ENCODE measurements at places on chromosomes 16 and 17. TPM values are rescaled to one million over a fixed set of nuclear protein-coding genes. Genes with fewer than 3 reads are reported as not detected.

GRCh38 chr17:52148969-52149351 lies 9.6 kb downstream of the CA10 start:
- no peaks in the 10 kb centered on the region for H3K36me3 ChIP-seq
- no peaks in the 10 kb centered on the region for H3K27me3 ChIP-seq
- no peak for DNase-seq

GRCh38 chr16:68331879-68332410 lies 21.1 kb downstream of the PRMT7 start:
- H3K4me1 ChIP-seq: peaks cover 9% of the 10 kb centered on the region
- no peak overlapping the region for H3K27ac ChIP-seq
- no peak for DNase-seq
- H3K4me3 ChIP-seq: peak overlapping the region; percentile 18
- H3K36me3 ChIP-seq: peaks cover 29% of the 10 kb centered on the region
- no peaks in the 10 kb centered on the region for H3K27me3 ChIP-seq

GRCh38 chr17:49914664-49915063 lies 54.3 kb upstream of the DLX4 start:
- H3K27ac ChIP-seq: no peak overlapping the region
- no peak for DNase-seq
- peaks cover 73% of the 10 kb centered on the region for H3K27me3 ChIP-seq
- no peaks in the 10 kb centered on the region for H3K4me1 ChIP-seq

GRCh38 chr16:84086341-84086740 lies 30.4 kb downstream of the MBTPS1 start:
- H3K36me3 ChIP-seq: peaks cover 13% of the 10 kb centered on the region
- peaks cover 13% of the 10 kb centered on the region for H3K4me1 ChIP-seq
- no peak overlapping the region for H3K27ac ChIP-seq
- no peaks in the 10 kb centered on the region for H3K27me3 ChIP-seq
- no peak for DNase-seq

GRCh38 chr16:74431516-74431915 lies 10.2 kb upstream of the CLEC18B start:
- H3K36me3 ChIP-seq: no peaks in the 10 kb centered on the region
- H3K4me1 ChIP-seq: no peaks in the 10 kb centered on the region
- peaks cover 3% of the 10 kb centered on the region for H3K27me3 ChIP-seq
- DNase-seq: no peak
- H3K27ac ChIP-seq: no peak overlapping the region

DNA sequence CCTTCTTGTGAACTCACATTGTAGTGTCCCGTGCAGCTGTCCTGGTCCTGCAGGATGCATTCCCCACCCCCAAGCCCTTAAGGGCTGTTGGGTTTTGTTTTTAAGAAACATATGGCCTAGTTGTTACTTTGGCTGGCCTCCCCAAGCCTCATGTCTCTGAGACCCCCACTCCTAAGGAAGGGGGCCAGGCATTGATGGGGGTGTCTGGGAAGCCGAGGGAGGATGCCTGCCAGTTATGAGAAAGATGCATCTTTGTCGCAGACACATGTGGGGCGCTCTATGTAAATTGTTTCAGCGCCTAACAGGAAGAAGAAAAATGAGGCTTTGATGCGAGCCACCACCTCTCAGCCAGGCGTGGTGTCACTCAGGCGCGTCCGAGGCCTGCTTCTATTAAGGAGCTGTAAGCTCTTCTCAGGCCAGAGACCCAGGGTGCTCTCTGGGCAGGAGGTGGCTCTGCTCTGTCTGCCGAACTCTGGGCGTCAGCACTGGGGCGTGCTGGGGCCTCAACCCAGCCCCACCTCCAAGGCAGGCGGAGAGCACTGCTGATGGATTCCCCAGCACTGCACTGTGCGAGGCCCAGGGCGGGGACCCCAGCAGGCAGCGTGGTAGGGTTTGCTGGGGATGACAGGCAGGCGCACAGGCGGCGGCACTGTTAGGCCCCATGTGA lies 70.6 kb downstream of the SREBF1 start:
- peaks cover 15% of the 10 kb centered on the region for H3K4me1 ChIP-seq
- peaks cover 4% of the 10 kb centered on the region for H3K36me3 ChIP-seq
- no peaks in the 10 kb centered on the region for H3K27me3 ChIP-seq

GRCh38 chr16:5166486-5166885 lies 68.9 kb upstream of the EEF2KMT start:
- H3K36me3 ChIP-seq: no peaks in the 10 kb centered on the region
- no peak overlapping the region for H3K4me3 ChIP-seq

DNA sequence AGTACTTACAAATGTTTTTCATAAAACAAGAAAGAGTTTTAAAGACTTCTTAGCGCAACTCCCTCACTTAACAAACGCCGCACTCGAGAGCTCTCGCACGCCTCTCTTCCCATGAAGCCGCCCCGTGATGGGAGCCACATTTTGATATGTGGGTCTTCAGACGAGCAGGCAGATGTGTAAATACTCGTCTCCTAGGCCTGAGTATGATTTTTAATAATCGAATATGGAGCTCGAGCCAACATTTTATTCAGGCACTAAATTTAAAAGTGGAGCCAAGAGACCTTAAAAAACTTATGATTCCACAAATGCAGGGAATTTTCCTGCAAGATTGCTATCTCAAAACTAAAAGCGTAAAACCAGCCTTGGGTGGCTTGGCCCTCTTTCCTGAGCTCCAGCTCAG lies 55.4 kb downstream of the IRX6 start:
- no peaks in the 10 kb centered on the region for H3K4me1 ChIP-seq
- DNase-seq: no peak
- H3K4me3 ChIP-seq: no peak overlapping the region
- H3K27me3 ChIP-seq: peaks cover 6% of the 10 kb centered on the region
- H3K27ac ChIP-seq: no peak overlapping the region

DNA sequence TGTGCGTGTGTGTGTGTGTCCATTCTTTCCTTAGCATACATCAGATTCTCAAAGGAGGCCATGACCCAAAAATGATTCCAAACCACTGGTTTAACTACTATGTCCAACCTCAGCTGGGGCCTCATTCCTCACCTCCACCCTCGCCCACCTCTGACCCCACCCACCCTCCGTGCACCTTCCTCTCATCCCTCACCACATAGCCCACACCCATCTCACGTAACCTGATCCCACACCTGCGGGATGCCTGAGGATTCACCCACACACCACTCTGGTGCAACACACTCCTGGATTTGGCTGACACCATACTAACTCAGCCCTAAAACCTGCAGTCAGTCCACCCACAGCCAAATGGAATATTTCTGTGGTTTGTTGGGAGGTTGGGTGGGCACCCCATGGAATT lies 3.3 kb upstream of the CSNK2A2 start:
- H3K36me3 ChIP-seq: no peaks in the 10 kb centered on the region
- no peak overlapping the region for H3K4me3 ChIP-seq
- no peaks in the 10 kb centered on the region for H3K27me3 ChIP-seq
- H3K27ac ChIP-seq: no peak overlapping the region

DNA sequence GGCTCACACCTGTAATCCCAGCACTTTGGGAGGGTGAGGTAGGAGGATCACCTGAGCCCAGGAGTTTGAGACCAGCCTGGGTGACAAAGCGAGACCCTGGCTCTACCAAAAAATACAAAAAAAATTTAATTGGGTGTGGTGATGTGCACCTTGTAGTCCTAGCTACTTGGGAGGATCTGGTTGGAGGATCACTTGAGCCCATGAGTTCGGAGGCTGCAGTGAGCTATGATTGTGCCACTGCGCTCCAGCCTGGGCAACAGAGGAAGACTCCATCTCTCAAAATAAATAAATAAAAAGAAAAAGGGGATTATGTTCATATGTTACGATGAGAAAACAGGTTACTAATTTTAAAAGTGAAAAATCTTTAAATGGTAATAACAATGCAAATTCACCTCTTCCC lies 996 bp downstream of the MLKL start:
- peaks cover 35% of the 10 kb centered on the region for H3K4me1 ChIP-seq
- no peaks in the 10 kb centered on the region for H3K27me3 ChIP-seq
- peak overlapping the region; percentile 91 for H3K4me3 ChIP-seq
- no peak for DNase-seq

DNA sequence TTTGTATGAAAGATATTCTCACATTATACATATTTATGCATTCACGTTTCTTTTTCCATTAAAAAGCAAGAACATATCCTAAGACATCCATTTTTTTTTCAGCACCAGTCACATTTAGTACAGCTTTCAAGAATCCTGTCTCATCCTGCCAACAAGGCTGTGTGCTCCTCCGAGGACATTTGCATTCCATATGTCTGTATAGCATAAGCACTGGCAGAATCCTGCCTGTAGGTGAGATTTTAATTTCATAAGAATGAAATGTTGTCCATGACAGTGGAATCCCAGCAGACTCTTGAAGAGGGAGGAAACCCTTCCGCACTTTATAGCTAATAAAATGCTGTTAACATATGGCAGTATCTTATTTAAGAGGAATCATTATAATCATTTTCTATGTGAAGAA lies 2.9 kb upstream of the PMP22 start:
- no peak overlapping the region for H3K4me3 ChIP-seq
- no peaks in the 10 kb centered on the region for H3K4me1 ChIP-seq
- H3K27me3 ChIP-seq: peaks cover 30% of the 10 kb centered on the region
- H3K36me3 ChIP-seq: no peaks in the 10 kb centered on the region

DNA sequence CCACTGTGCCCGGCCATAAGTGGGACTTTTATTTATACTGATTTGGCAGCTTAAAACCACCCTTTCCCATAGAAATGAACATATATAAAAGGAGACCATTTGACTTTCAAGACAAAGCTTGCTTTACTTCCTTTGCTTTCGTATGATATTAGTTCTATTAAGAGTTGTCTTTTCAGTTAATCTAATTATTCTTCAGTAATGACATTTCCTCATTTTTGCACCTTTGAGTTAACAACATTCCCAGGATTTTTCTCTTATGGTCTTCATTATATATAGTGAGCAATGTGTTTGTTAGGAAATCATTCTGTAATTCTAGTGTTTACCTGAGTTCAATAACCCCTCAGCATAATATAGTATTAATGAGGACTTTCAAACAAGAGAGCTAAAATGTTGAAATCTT lies 173.8 kb downstream of the MAP2K6 start:
- no peaks in the 10 kb centered on the region for H3K4me1 ChIP-seq
- H3K27ac ChIP-seq: no peak overlapping the region
- no peak for DNase-seq

DNA sequence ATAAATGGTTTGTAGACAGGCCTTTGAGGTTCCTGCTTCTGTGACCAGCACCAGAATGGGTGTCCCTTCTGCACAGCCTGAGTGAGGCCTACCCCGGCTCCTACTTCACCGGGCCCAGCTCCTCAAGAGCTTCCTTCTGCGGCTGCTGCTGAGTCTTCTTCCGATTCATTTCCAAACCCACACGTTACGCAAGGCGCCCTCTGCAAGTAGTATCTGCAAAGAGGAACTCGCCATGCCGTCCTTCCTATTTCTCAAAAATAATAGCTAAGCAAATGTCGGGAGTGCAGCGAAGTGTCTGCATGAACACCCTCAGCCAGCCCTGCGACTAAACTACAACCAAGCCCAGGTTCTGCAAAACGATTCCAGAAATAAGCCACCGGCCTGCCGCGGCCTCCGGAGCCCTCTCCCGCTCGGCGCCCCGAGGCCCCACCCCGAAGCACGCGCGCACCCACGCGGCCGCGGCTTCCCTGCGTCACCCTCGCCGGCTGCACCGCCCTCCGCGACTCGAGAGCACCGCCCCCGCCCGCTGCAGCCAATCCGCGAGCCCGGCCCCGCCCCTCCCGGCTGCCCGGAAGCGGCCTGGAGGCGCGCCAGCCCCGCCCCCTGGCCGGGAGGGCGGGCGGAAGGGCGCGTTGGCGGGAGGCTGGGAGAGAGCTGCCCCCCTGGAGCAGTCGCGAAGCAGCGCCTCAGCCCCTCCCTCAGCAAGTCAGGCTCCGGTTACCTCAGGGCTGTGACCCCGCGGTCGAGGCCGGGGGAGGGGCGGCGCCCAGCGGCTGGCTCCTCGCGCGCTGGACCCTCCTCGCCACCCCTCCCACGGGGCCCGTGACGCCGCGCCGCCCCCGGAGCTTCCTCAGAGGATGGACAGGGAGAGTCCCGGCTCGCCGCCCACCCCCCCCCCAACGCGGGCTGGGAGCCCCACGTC lies 8.3 kb downstream of the MNT start:
- peak overlapping the region; percentile 60 for H3K4me3 ChIP-seq
- H3K27ac ChIP-seq: peak overlapping the region; percentile 99
- peak; percentile 93 for DNase-seq

DNA sequence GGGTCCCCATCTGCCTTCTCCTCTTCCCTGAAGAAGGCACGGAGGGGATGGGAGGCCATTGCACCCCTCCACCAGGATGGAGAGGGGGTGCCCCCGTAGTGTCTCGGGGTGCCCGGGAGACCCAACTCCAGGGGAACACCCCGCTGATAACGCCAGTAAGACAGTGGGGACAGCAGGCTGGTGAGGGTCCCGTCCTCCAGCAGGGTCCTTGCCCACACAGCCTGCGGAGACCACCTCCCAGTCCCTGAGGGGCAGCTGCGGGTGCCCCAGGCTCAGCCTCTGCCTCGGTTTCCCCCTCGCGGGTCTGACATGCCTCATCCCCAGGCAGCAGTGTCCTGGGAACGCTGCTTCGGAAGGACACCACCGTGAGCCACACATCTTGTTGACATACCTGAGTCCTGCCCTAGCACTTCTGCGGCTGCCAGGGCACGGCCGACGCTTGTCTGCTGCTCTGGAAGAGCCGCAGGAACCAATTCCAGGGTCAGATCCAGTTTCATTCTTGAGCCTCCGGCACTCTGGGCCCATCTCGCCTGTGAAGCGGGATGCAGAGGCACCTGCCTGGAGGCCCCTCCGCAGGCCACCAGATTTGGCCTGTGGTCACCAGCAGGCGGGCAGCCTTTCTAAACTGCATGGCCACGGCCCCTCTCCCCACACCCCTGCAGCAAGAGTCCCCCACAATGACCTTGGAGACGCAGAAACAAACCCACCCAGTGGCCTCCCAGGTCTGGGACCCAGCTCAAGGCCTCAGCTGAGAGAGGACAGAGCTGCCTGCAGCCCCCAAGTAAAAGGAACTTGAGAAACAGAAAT lies 39.9 kb upstream of the ZC3H18 start:
- H3K27ac ChIP-seq: no peak overlapping the region
- no peaks in the 10 kb centered on the region for H3K27me3 ChIP-seq
- H3K36me3 ChIP-seq: peaks cover 2% of the 10 kb centered on the region
- peaks cover 27% of the 10 kb centered on the region for H3K4me1 ChIP-seq

- no peaks in the 10 kb centered on the region for H3K4me1 ChIP-seq
- no peaks in the 10 kb centered on the region for H3K36me3 ChIP-seq
- no peaks in the 10 kb centered on the region for H3K27me3 ChIP-seq
- no peak for DNase-seq
- H3K27ac ChIP-seq: no peak overlapping the region
Observed at GRCh38 chr17:70107441-70107840, 32.4 kb downstream of the KCNJ16 start.

- peaks cover 24% of the 10 kb centered on the region for H3K4me1 ChIP-seq
- no peaks in the 10 kb centered on the region for H3K36me3 ChIP-seq
- H3K27me3 ChIP-seq: peaks cover 51% of the 10 kb centered on the region
- no peak for DNase-seq
- no peak overlapping the region for H3K27ac ChIP-seq
Observed at GRCh38 chr17:57876866-57877237, 27.0 kb upstream of the MRPS23 start.

GRCh38 chr17:39666231-39666600 lies 1.1 kb downstream of the TCAP start:
- peaks cover 2% of the 10 kb centered on the region for H3K4me1 ChIP-seq
- H3K36me3 ChIP-seq: peaks cover 5% of the 10 kb centered on the region
- H3K27me3 ChIP-seq: peaks cover 54% of the 10 kb centered on the region
- no peak overlapping the region for H3K27ac ChIP-seq

- no peaks in the 10 kb centered on the region for H3K36me3 ChIP-seq
- no peaks in the 10 kb centered on the region for H3K27me3 ChIP-seq
- H3K4me1 ChIP-seq: no peaks in the 10 kb centered on the region
- no peak for DNase-seq
- no peak overlapping the region for H3K27ac ChIP-seq
Observed at GRCh38 chr17:51921500-51921899, 237.0 kb downstream of the CA10 start.

The ZNF750 gene
- not detected for total RNA-seq

The ORC6 gene
- total RNA-seq: 6.2 TPM

The PITPNM3 gene
- total RNA-seq: 0.61 TPM

The CSF3 gene
- not detected for total RNA-seq

The ZP2 gene
- not detected for total RNA-seq

The CNTD1 gene
- not detected for total RNA-seq

The EVPLL gene
- total RNA-seq: not detected

The ADAP2 gene
- total RNA-seq: 4.9 TPM

All from T-cell (primary cell).